HTR-8/SVneo (cell line): ENCODE measurements at places on chromosomes 11 and 22.

- no peak for DNase-seq
These were observed 135.2 kb upstream of the C11orf58 start for GRCh38 chr11:16603245-16603644.

DNA sequence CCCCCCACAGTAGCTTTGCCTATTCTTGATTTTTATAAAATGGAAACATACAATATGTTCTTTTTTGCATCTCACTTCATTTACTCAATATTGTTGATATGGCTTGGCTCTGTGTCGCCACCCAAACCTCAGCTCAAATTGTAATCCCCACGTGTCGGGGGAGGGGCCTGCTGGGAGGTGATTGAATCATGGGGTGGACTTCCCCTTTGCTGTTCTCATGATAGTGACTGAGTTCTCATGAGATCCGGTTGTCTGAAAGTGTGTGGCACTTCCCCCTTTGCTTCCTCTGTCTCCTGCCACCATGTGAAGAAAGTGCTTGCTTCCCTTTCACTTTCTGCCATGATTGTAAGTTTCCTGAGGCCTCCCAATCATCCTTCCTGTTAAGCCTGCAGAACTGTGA, 431.3 kb downstream of the MN1 start:
- DNase-seq = no peak

DNA sequence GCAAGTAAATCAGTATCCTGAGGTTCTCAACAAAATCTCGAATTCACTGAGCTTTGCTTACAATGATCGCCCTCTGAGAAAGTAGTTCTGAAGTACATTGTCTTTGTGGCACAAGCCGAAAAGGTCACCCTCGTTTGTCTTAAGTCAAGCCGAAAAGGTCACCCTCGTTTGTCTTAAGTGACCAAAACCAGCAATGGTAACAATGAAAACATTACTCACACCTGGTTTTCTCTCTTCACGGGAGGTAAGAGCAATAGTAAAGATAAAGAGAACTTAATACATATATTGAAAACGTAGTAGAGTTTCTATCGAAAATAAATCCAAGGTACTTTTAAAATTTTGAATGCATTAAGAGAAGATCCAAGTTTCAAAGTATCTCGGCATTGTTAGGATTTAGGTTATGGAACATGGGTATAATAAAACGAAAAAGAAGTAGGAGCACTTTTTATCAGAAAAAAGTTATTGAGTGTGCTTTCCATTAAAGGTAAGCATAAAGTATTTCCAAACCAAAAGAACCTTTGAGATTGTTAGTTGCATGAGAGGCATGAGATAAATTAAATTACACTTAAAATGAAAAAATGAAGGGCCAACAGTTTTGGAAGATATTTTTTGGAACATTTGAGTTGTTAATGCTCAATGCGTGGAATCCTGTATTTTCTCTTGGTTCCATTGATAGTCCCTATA, 1.2 kb downstream of the BARX2 start:
- no peak for DNase-seq

DNA sequence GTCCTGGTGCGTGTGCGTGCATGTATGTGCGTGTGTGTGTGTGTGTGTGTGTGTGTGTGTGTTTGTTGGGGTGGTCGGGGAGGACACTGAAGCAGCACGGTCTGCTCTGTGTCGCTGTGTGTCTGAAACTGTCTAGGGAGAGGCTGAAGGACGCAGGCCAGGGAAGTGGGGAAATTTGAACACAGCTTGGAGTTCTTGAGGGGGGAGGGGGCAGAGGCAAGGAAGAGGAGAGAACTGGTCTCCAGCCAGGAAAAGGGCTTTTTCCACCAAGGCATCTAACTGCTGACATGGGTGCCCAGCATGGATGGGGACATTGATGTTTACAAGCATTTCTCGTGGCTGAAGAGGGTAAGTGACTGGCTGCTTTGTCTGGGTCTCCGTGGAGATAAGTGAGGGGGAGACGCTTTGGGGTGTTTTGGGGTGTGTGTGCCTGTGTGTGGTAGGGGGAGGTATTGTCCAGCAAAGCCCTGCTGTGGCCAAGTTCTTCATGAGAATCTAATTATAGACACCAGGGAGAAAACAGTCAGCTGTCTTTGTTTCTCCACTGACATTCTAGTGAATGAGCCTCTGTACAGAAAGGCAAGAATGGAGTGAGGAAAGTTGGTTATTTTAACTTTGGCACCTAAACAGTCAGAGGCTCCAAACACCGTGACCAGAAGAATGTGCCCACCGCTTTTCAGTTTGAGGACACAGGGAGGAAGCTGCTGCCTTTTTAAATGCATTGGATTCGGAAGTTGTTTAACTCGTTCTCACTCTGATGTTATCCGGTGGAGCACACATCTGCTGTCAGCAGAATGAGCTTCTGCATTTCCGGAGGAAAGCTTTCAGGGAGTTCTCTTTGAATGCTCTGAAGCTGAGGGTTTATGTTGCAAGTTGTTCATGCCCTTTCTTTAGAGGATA, 63.7 kb downstream of the PPFIBP2 start:
- DNase-seq = no peak

DNA sequence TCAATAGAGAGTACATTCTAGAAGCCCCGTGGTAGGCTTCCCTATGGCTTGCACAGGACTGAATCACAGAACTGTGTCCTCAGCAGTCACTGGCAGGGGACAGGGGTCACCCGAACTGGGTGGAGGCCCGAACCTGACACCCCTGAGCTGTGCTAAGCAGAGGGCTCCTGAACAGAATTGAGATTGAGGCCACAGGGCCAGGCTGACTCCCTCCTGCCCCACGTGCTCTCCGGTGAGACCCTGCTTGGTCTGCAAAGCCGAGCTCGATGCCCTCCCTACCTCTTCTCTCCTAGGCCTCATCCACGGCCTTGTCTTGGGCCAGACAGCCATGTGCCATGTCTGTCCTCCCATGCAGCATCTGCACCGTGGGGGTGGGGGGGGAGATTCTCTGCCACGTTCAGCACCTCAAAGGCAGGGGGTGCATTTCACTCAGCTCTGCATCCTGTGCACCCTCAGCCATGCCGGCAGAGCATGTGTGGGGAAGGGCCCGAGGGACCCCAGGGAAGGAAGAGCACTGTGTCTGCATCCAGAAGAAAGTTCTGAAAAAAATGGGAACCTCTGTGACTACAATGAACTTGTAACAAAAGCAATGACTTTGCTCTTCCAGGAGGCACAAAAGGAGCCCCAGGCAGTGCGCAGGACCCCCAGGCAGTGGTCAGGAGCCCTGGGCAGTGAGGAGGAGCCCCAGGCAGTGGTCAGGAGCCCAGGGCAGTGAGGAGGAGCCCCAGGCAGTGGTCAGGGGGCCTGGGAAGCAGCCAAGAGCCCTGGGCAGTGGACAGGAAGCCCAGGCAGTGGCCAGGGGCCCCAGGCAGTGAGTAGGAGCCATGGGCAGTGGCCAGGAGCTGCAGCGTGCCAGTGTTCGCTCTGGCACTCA, 76.7 kb upstream of the SEPTIN5 start:
- DNase-seq = no peak

DNA sequence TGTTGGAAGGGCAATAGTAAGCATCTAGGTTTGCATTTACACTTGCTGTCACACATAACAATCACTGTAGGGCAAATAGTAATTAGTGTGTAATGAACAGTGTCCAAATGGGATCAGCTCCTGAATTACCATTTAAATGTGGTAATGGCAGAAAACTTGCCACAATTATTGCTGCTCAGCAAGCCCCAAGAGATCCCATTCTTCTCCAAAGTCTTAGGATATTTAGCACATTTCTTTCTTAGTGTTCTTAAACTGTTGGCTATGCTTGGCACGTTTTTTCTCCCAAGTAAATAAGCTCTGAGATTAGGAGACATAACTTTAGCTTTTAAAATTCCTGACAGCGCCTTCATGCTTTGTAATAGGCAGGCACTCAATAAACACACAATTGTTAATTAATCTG, 1037.0 kb downstream of the DLG2 start:
- DNase-seq = no peak

- no peak for DNase-seq
These were observed 79.7 kb upstream of the HORMAD2 start for GRCh38 chr22:30000566-30000965.
